ENCODE measurements at places on chromosomes 1 and 21.
A peak's percentile ranks its signal among the peaks of the same experiment; 100 is the strongest.

- no peak for DNase-seq
These were observed 59.3 kb downstream of the ACP6 start for GRCh38 chr1:147611021-147611426.

DNA sequence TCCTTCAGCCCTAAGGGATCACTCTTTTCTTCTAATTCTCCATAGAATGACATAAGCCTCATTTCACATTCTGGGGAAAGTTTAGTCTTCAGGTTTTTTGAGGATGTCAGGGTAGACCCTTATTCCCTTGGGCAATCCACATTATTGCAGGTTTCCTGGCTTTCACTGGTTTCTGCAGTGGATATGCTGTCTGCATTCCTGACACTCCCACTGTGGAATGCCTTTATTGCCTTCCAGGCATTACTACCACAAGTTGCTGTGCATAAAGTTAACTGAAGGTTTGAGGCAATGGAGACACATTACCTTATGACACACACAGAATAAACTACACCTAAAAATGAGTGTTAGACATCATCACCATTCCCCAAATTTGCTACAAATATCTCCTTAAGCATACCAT lies 12.7 kb downstream of the FASLG start:
- DNase-seq = no peak

DNA sequence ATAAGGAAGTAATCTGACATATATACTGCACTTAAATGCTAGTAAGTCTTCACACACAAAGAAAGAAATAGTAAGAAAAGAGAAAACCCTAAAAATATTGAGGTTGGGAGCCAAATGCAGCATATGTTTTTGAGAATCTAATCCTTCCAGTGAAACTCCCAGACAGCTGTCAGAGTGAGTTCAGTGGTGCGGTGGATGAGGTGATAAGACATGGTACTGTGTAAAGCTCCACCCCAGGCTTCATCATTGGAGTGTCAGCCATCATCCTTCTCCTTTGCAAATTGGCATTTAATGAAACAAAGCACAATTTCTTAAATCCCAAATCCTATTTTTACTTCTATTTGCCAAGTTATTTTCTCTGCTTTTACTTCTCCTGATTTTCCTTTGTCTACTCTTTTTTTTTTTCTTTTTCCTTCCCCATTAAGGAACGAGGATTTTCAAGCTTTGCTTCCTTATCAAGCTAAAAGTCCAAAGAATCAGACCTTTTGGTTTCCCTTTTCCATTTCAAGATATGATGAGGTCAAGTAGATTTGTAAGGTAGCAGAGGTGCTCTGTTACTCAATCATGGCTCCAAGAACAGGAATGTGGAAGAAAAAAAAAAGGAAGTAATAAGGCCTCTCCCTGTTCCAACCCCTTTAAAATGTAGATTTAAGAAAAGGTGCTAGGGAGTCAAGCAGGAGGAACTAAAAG lies 343.3 kb downstream of the SETD4 start:
- no peak for DNase-seq

DNA sequence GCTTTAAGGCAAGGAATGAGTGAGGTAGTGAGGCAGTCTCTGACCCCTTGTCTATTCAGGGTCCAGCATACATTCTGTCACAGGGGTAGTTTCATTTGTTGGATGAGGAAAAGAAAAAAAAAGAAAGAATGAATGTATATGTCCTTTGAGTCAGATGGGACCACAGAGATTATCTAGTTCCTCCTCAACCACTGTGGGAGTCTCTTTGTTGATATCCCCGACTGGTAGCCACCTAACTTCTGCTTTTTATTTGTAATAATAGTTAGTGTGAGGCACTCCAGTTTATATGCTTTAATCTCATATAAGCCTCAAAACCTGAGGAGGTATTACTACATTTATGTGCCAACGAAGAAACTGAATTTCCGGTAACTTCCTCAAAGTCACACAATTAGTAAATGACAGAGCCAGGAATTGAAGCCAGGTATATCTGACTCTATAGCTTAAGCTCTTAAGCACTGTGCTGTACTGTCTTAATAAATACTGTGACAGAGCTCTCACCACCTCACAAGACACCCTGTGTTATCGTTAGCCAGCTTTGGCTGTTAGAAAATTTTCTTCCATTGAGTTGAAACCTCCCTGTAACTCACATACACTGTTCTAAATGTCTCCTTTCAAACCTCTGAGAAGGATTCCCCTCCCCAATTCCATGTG lies 82.2 kb downstream of the MDM4 start:
- no peak for DNase-seq

DNA sequence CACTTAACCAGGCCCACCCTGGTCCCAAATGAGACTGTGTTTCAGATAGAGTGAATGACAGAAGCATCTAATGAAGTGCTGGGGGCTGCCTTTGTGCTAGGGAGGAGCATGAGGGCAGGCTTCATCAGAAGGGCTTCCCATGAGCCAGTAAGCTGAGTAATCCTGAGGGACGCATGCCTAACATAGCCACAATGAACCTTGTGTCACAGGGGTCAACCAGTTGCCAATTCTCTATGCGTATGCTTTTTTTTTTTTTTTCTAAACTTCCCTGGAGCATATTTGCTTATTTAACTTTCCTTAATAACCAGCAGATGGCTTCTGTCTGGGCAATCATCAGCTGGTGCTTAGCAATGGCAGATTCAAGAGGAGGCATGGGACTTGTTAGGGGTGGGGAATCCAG lies 25.5 kb upstream of the CYP2J2 start:
- DNase-seq = no peak

- no peak for DNase-seq
These were observed at the start of gene MSH4 for GRCh38 chr1:75796376-75797272. Gene MSH4, plus strand, starts transcription at chr1:75796882. Its CDS starts 104 bp downstream, at chr1:75796986.

DNA sequence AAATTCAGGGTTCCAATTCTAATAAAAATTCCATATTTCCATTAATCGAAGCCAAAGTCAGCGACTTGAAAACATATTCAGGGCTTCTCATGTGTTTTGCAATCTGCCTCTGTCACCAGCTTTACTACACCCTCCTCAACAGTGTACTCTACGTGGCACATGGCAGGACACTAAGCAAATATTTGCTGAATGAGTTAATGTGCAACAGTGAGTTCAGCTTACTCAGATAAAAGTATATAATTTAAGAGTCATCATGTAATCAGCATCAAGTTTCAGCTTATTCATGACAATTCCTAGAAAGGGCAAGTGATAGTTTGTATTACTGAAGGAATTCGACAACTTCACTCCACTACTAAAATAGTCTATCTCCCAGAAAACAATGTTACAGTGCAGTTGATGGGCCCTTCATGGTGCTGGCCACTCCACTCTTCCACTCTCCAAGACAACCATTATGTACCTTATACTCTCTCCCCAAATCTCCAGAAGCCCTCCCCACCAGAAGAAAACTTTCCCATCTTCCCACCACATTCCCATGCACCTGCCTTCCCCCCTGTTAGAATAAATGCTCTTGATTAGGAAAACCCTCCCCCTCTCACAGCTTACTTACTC lies 97.3 kb downstream of the TTLL7 start:
- no peak for DNase-seq

GRCh38 chr1:119565131-119565772 lies 58.2 kb downstream of the HSD3B1 start:
- no peak for DNase-seq

GRCh38 chr21:39610703-39611102 lies 2.0 kb upstream of the B3GALT5 start:
- peak; percentile 65 for DNase-seq

DNA sequence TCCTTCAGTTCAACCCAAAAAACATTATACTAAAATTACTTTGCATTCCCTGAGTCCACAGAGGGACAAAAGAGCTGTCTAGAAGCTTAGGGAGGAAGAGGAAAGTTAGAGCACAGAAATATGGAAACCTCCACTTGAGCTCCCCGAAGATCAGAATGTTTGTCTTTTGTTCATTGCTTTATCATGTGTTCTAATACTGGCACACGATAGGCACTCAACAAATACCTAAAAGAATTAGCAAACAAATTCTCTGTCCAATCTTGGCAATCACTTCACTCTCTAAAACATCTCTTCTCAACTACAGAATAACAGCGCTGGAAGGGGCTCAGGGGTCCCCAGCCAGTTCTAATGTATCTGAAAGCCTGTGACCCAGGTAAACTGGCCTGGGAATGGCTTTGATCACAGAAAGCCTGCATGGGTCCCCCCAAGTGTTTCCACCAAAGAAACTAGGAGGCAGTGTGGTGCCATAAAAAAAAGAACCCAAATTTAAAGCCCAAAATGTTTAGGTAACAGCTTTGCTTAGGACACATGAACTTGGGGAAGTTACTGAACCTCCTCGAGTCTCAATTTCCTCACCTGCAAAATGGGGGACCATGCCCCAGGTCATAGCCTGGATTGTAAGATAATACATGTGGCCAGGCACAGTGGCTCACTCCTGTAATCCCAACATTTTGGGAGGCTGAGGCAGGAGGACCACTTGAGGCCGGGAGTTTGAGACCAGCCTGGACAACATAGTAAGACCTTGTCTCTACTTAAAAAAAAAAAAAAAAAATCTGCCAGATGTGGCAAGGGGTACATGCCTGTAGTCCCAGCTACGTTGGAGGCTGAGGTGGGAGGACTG lies 45.8 kb downstream of the SSBP3 start:
- no peak for DNase-seq

- DNase-seq = no peak
These were observed 44.7 kb upstream of the LRP8 start for GRCh38 chr1:53372501-53372951.

DNA sequence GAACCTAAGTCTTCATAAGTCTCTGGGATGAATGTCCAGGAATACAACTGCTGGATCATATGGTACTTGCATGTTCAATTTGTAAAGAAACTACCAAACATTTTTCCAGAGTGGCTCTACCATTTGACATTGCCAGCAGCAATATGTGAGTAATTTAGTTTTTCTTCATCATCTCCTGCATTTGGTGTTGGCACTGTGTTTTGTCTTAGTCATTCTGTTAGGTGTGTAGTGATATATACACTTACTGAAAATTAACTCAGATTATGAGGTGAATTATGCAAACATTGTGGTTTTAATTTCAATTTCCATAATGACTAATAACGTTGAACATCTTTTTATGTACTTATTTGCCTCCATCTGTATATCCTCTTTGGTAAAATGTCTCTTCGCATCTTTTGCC lies 138.7 kb downstream of the LRRC40 start:
- DNase-seq = no peak

DNA sequence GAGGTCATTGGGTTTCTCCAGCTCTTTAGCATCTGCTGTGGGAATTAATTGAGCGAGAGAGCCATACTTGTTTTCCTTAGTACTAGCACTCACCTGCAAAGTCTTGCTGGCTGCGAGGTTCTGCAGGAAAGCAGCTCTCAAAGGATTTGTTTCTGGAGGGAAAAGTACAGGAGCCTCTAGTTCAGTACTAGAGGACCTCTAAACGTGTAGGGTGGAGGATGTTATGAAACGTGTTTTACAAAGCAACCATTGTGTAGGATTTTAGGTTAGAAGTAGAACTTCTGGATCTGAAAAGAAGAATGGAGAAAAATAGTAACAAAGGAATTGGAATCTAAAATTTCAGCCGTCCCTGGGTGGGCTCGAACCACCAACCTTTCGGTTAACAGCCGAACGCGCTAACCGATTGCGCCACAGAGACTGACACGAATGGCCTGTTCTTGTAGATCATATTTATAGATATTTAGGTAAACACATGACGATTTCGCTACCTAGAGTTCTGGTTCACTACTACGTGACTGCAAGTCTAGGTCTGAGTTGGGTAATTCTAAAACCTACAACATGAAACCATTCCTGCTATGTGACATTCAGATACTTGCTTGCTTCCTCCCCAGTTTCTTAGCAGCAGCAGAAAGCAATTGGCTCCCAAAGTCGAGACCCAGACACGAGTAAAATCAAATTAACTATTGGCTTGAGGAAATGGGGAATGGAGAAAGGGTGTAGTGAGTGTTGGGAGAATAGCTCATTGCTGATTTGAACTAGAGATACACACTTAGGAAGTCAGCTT lies 60.2 kb upstream of the CFAP126 start:
- DNase-seq = peak; percentile 33

- DNase-seq = no peak
These were observed 14.5 kb downstream of the SAMD11 start for GRCh38 chr1:938088-938683.

DNA sequence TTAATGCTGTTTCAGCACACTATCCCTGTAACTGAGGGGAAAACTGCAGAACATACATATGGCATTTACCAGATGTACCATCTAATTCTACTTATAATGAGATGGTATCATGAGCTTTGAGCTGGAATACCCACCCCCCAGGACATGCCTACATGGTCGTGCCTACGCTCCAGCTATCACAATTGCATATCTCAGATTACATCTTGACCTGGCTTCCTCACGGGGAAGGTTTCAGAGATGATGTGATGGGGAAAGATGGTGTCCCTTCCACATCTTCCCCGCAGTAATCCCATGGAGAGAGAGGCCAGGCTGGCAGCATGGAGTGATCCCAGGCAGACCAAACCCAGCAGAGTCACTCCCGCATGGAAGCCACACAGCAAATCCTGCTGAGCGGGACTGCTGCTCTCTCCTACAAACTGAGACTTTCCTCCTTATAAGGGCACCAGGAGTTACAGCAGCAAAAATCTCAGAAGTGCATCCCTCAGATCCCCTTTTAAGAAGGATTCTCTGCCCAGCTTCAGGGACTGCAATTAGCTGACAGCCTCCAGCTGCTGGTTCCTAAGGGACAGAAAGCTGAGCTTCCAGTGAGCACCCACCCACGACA lies 67.1 kb downstream of the KCNH1 start:
- no peak for DNase-seq

- DNase-seq = no peak
These were observed 91.7 kb downstream of the TBX15 start for GRCh38 chr1:118896416-118896815.

- DNase-seq = no peak
These were observed 30.0 kb upstream of the RCSD1 start for GRCh38 chr1:167599957-167600581.

DNA sequence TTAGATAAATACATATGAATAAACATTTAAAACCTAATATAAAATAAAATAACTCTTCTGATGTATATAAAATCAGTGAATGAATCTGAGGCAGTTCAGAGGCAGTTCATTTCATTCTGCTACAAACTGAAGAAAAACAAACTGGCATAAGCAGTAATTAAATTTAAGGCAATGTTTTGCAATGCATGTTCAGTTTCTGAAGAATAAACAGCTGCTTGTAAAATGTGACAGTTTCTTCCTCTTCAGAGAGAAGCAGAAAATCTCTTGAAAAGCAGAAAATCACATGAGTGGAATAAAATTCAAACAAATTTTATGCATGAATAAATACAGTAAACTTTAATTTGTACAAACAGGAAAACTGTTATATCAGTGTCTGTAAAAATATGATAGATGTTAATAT lies 643.7 kb downstream of the KCNT2 start:
- DNase-seq = no peak

DNA sequence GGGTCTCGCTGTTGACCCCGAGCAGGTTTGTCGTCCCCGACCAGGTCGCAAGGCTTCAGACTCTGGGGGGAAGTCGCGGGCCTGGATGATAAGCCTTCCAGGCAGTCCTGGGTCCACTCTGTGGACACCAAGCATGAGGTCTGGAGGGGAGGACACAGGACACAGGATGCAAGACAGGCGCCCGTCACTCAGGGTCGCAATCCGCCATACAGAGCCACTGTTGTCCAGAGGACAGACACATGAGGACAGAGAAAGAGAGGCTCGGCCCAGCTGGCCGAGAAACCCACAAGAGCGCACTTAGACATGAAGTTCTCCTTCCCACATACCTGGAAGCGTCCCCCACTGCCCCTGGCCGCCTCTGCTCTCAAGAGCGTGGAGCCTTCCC lies 4.8 kb upstream of the FOXD2 start:
- no peak for DNase-seq

GRCh38 chr1:15248216-15248615 lies 1.2 kb downstream of the FHAD1 start:
- no peak for DNase-seq

GRCh38 chr1:109396871-109397580 lies 692 bp downstream of the SORT1 start:
- DNase-seq = no peak

- no peak for DNase-seq
These were observed 648 bp downstream of the ATP5PF start for GRCh38 chr21:25733859-25734653.
